ENCODE measurements at places on chromosomes 12 and 14. TPM values are rescaled to one million over a fixed set of nuclear protein-coding genes. Genes with fewer than 3 reads are reported as not detected.

Gene SCNN1A
- total RNA-seq, result 87.7 TPM

DNA sequence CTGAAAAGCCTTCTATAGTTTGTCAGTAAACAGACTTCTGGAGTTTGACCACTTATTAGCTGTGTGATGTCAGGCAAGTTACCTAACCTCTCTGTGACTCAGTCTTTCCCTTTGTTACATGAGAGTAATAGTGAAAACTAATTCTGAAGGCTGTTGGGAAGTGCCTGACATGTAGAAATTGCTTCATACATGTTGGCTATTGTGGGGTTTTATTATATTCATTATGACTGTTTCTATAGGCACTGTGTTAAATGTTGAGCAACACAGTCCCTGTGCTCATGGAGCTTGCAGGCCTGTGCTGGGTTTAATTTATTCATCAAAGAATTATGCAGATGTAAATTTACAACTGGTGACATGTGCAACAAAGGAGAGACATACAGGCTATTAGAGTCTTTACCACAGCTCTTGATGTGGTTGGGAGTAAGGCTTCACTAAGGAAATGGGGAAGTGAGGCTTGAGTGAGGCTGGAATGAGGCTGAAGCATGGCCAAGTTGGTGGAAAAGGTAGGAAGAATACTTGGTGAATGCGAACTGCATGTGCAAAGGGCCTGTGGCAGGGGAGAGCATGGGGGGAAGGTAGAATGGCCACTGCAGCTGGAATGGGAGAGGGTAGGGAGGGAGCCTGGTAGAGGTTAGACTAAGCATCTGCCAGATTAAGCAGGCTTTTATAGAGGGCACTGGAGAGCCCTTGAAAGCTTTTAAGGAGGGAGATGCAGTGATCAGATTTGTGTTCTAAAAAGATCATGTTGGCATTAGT lies 236.4 kb upstream of the CRY1 start:
- H3K4me1 ChIP-seq, result no peaks in the 10 kb centered on the region
- peaks cover 7% of the 10 kb centered on the region for H3K27me3 ChIP-seq
- DNase-seq, result no peak
- H3K27ac ChIP-seq, result no peak overlapping the region

GRCh38 chr12:94560431-94561221 lies 89.7 kb downstream of the TMCC3 start:
- DNase-seq, result no peak
- peaks cover 21% of the 10 kb centered on the region for H3K4me1 ChIP-seq
- no peak overlapping the region for H3K4me3 ChIP-seq

DNA sequence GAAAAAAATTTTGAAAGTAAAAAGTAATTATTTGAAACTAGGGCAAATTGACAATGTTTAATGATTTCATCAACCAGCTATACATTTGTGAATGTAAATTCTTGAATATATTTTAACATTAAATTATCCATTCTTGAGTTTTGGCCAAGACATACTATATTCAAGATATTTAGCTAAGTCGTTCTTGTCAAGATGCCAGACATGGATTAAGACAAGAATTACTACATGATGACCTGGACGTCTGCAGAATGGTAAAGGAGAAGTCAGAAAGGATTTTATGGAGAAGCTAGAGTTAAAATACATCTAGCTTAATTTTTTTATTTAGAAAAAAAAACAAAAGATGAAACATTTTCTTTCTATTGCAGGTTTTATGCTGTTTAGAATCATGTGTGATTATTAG lies 255.8 kb downstream of the TMTC2 start:
- no peaks in the 10 kb centered on the region for H3K36me3 ChIP-seq
- no peak overlapping the region for H3K27ac ChIP-seq
- no peak for DNase-seq
- H3K27me3 ChIP-seq, result no peaks in the 10 kb centered on the region
- H3K4me1 ChIP-seq, result no peaks in the 10 kb centered on the region

GRCh38 chr12:93550748-93551611 lies 21.5 kb upstream of the SOCS2 start:
- H3K36me3 ChIP-seq, result no peaks in the 10 kb centered on the region
- no peak for DNase-seq
- no peak overlapping the region for H3K27ac ChIP-seq
- H3K4me1 ChIP-seq, result no peaks in the 10 kb centered on the region

DNA sequence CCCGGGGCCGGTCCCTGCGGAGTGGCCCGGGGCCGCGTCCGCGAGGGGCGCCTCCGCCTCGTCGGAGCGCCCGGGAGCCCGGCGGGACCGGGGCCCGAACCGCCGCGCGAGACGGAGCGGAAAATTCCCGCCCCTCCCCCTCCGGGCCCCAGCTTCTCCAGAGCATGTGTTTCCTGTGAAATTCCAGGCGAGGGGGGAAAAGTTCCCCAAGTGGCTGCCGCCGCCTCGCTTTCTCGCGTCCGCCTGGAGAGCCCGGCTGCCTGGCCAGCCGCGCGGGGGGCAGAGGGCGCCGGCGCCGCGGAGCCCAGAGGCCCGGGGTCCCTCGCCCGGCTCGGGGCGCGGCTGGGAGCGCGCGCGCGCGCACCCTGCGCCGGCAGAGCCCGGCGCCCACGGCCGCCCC lies 904 bp downstream of the CACNA1C start:
- no peak overlapping the region for H3K27ac ChIP-seq
- peaks cover 58% of the 10 kb centered on the region for H3K27me3 ChIP-seq
- no peak for DNase-seq
- H3K4me1 ChIP-seq, result peaks cover 24% of the 10 kb centered on the region
- H3K36me3 ChIP-seq, result no peaks in the 10 kb centered on the region
- H3K4me3 ChIP-seq, result peak overlapping the region; percentile 62

GRCh38 chr12:22856178-22856577 lies 231.2 kb downstream of the ETNK1 start:
- H3K4me1 ChIP-seq, result no peaks in the 10 kb centered on the region
- no peaks in the 10 kb centered on the region for H3K27me3 ChIP-seq
- H3K36me3 ChIP-seq, result no peaks in the 10 kb centered on the region
- DNase-seq, result no peak

- H3K27me3 ChIP-seq, result peaks cover 7% of the 10 kb centered on the region
- H3K36me3 ChIP-seq, result no peaks in the 10 kb centered on the region
- no peak overlapping the region for H3K27ac ChIP-seq
- no peak overlapping the region for H3K4me3 ChIP-seq
Observed at GRCh38 chr12:107967170-107967569, 161.9 kb upstream of the WSCD2 start.

Gene KRT7
- 176 TPM for total RNA-seq

GRCh38 chr14:101630056-101630965 lies 69.0 kb downstream of the DIO3 start:
- H3K4me3 ChIP-seq, result no peak overlapping the region
- H3K27me3 ChIP-seq, result peaks cover 8% of the 10 kb centered on the region
- peaks cover 15% of the 10 kb centered on the region for H3K4me1 ChIP-seq
- H3K27ac ChIP-seq, result no peak overlapping the region

DNA sequence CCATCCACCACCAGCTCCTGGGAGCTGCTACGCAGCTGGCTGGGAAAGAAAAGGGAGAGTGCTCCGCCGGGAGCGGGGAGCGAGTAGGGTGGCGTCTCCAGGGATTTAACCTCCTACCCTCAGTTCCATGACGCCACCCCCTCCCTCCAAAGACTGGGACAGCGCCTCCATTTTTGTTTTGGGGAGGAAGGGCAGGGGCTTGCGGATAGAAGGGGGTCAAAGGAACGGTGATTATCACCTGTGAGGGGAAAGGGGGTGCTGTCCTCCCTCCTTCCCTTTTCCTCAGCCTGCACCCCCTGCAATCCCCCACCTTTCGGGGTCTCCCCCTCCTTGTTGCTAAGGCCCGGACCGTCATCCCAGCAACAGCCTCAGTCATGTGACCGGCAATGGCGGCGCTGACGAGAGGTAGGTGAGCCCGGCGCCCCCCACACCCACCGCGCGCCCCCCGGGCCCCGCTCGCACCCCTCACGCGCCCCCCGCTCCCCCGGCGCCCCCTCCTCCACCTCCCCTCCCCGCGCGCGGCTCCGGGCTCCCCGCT lies at the start of gene DTX3:
DTX3 (plus strand) TSS at position 371 of the 538 bp plus-strand sequence. CDS start 1,694 bp downstream, outside the sequence.
- peaks cover 27% of the 10 kb centered on the region for H3K4me1 ChIP-seq
- no peaks in the 10 kb centered on the region for H3K27me3 ChIP-seq
- peak within 1 kb of the TSS; percentile 64 for H3K4me3 ChIP-seq
- peak within 1 kb of the TSS; percentile 81 for H3K27ac ChIP-seq
- H3K36me3 ChIP-seq, result peaks cover 32% of the 10 kb centered on the region

DNA sequence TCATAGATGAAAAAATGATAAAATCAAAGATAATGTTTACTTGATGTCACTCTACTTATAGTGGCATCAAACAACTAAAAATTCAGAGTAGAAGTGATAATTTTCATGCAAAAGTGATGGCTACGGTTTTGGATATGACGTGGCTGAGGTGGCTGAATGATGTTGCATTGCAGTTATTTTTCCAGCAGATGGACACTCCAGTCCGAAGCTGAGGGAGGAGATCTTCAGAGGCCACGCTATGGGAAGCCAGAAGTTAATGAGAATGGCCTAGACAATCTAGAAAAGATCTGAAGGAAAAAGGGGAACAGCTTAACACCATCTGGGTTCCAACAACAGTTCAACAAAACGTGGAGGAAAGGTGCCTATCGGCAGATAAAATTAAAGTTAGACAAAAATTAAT lies 279.8 kb downstream of the SOX5 start:
- H3K4me3 ChIP-seq, result no peak overlapping the region
- H3K27ac ChIP-seq, result no peak overlapping the region
- H3K4me1 ChIP-seq, result no peaks in the 10 kb centered on the region

- no peaks in the 10 kb centered on the region for H3K36me3 ChIP-seq
- no peak for DNase-seq
- H3K4me1 ChIP-seq, result peaks cover 37% of the 10 kb centered on the region
- peak overlapping the region; percentile 84 for H3K27ac ChIP-seq
Observed at GRCh38 chr12:114692186-114693058, 8.4 kb upstream of the TBX3 start.

DNA sequence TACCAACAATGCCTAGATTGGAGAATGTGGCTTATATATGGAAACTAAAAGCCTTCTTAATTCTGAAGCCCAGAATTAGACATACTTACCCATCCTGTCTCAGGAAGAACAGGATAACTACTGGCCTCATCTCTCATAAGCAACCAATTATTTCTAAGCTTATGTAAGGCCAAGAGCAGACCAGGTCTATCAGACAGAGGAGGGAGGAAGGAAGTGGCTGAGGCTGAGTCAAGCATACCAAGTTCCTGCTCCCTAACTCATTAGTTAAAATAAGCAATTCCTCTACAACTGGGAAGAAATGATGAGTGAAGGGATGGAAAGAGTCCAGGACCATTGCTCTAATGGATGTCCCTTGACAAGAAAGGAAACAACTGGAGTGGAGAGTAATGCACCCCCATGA lies 27.0 kb upstream of the INSM2 start:
- H3K27me3 ChIP-seq, result no peaks in the 10 kb centered on the region
- DNase-seq, result no peak
- H3K4me1 ChIP-seq, result no peaks in the 10 kb centered on the region

DNA sequence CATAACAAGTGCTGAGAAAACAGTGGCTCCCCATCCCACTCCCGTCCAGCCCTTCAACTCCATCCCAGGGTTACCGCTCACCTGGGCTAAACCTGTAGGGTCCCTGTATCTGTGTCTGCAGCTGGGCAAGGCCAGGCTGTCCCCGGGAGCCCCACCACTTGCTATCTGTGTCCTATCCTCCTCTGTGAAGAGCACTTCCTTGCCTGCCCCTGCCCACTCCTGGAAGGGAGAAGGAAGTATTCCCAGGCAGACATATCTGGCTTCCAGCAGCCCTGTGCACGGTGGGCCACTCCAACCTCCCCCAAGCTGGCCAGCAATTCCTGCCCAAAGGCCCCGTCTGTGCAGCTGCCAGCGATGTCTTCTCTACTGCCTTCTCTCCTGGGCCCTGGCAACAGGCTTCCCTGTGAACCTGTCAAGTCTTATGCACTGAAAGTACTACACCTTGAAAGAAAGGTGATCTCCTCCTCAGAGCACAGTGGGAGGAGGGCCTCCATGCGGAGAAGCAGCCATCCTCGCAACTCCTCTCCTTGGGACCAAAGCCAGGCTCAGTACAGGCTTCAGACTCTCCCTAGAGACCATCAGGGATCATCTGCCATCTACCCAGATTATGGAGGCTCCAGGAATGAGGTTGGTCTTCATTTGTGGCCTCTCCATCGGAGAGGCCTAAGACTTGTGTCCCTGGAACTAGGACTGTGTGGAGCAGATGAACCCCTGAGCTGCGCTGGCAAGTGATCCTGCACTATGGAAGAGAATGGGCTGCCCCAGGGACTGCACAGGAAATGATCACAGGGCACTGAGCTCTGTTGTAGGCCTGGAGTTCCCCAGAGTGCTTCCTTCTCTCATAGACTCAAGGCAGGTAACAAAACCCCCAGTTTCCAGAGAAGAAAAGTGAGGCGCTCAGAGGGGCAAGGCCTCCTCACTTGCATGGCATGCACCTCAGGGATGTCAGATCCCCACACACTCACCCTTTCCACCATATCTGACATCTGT lies 663.6 kb downstream of the BCL11B start:
- no peaks in the 10 kb centered on the region for H3K4me1 ChIP-seq
- no peak for DNase-seq
- H3K4me3 ChIP-seq, result no peak overlapping the region
- no peaks in the 10 kb centered on the region for H3K36me3 ChIP-seq

GRCh38 chr12:38998887-38999482 lies 93.6 kb upstream of the CPNE8 start:
- H3K27ac ChIP-seq, result no peak overlapping the region
- no peaks in the 10 kb centered on the region for H3K27me3 ChIP-seq
- H3K36me3 ChIP-seq, result no peaks in the 10 kb centered on the region
- no peak overlapping the region for H3K4me3 ChIP-seq
- no peak for DNase-seq

DNA sequence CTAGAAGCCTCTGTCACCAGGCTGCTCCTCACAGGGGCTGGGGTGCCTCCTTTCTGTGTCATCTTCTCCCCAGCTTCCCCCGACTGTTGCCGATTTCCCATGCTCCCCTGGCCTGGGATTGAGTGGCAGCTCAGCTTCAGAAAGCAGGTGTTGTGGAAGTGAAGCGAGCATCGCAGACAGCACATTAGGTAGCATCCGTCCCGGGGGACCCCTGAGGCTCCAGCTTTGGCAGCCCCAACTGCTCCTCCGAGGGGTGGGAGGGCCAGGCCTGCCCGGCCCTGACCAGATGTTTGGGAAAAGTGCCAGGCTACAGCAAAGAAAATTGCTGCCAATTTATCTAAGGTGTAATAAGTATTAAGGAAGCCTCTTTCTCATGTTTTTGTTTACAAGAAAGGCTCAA lies 1045.6 kb downstream of the BCL11B start:
- H3K4me3 ChIP-seq, result no peak overlapping the region
- DNase-seq, result no peak
- no peak overlapping the region for H3K27ac ChIP-seq
- H3K4me1 ChIP-seq, result no peaks in the 10 kb centered on the region

GRCh38 chr12:100329800-100330199 lies 27.1 kb upstream of the SLC17A8 start:
- no peaks in the 10 kb centered on the region for H3K4me1 ChIP-seq
- DNase-seq, result no peak
- peaks cover 66% of the 10 kb centered on the region for H3K36me3 ChIP-seq
- H3K4me3 ChIP-seq, result no peak overlapping the region

Gene RNU7-1
- total RNA-seq, result not detected

DNA sequence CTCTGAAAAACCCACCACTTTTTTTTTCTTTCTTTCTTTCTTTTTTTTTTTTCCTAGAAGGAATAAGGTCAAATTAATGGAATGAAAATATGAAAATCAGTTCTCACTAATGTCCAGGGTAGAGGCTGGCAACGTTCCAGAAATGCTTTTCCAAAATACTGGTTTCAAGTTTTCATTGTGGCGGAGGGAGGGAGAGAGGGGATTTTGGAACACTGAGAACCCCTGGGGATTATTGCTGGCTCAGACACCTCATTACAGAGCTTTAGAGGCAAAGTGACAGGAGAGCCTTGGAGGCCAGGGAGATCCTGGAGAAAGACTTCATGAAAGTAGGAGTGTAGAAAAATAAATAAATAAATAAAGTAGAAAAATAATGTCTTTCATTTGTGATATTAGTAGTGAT lies 45.4 kb downstream of the ALX1 start:
- no peaks in the 10 kb centered on the region for H3K36me3 ChIP-seq
- no peak for DNase-seq
- H3K4me3 ChIP-seq, result no peak overlapping the region
- H3K27ac ChIP-seq, result no peak overlapping the region
- H3K4me1 ChIP-seq, result no peaks in the 10 kb centered on the region

Gene BBOF1
- total RNA-seq, result 5.3 TPM
